Stimulated activated CD4-positive, alpha-beta T cell treated with anti-CD3 and anti-CD28 coated beads, Interleukin-12 subunit alpha, Interleukin-12 subunit beta, amount 100 ng/mL, for 24 hours (primary cell): ENCODE measurements at places on chromosomes 6 and 20.

DNA sequence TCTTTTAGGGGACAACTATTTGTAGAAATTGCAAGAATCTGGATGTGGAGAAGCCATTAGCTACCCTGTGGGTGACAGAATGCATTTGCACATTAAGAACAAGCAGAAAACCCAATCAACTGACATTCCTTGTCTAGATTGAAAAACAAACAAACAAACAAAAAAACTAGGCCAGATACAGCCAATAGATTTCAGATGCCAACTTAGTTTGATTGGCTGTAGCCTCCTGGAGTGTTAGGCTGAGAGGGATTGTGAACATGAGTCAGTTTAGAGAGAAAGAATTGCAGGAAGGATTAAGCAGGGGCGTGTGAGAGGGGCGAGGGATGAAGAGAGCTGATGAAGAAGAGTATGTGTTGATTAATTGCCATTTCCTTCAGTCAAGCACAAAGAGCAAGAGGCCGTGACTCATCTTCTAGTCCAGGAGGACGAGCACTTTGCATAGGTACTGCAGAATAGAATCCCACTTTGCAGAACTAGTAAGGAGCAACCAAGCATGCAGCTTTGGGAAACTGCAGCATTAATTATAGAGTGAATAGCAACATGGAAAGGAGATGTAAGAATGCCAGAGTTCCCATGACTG is 188.0 kb upstream of the RAB32 start:
- DNase-seq, result no peak

GRCh38 chr6:155340464-155341129 is 26.3 kb upstream of the TFB1M start:
- DNase-seq, result no peak

- DNase-seq, result no peak
Observed at GRCh38 chr6:119161438-119161837, 83.0 kb upstream of the FAM184A start.

GRCh38 chr6:76124018-76124417 is 51.6 kb upstream of the IMPG1 start:
- no peak for DNase-seq

DNA sequence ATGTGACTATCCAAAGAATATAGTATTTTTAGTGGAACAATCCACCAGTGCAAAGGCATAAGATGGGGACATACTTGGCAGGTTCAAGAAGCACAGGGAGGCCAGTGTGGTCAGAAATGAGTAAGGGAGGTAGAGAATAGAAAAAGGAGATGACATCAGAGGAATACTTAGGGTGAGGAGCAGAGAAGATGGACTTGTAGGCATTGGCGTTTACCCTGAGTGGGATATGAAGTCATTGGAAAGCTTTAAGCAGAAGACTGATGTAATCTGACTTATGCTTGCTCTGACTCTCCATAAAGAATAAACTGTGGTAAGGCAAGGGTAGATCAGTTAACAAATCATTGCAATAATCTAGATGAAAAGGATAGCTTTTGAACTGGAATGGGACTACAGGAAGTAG is 228.7 kb downstream of the GJA1 start:
- DNase-seq, result no peak

DNA sequence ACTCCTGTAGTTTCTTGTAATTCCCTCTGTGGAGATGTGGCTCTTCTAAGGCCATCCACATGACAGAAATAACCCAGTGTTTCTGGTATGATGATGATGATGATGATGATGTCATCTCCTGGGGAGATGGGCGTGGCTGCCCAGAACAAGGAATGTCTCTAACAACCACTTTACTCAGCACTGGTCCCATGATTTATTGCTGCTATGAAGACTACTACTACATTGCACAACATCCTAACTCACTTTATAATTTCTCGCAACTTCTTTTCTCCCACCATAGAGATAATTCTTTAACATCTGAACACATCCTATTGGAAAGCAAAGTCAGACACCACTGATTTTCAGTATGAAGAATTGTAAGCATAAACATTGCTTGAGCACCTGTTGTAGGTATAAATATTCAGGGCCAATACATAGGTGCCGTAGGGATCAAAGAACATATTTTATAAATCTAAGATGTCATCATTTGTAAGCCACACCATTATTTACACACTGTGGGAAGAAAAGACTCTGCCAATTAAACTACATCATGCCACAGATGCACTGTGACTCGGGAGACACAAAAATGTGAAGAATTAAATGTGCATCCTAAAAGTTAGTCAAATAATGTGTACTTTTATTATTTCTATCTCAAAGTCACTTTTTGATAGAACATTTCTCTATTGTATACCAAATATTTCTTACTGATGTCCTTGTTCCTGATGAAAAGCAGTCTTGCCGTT is 6.4 kb downstream of the TPMT start:
- no peak for DNase-seq

- no peak for DNase-seq
Observed at GRCh38 chr6:105509506-105510331, 106.8 kb upstream of the PREP start.

- DNase-seq, result no peak
Observed at GRCh38 chr6:75094614-75095200, 111.1 kb downstream of the COL12A1 start.

DNA sequence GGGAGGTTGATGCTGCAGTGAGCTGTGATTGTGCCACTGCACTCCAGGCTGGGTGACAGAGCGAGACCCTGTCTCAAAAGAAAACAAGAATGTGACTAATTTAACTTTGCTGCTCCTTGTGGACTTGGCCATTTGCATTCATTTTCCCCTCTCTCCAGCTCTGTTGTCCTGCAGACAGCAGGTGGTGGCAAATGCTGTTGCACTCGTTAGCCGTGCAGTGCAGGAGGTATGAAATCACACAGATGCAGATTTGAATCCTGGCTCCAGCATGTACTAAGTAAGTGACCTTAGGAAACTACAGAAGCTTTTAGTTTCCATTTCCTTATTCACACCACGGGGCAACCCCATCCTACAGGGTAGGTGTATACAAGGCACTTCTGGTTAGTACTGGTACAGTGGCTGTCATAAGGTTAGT is 9.6 kb upstream of the BEND3 start:
- no peak for DNase-seq

GRCh38 chr20:11573507-11573906 is 344.2 kb upstream of the BTBD3 start:
- DNase-seq, result no peak

DNA sequence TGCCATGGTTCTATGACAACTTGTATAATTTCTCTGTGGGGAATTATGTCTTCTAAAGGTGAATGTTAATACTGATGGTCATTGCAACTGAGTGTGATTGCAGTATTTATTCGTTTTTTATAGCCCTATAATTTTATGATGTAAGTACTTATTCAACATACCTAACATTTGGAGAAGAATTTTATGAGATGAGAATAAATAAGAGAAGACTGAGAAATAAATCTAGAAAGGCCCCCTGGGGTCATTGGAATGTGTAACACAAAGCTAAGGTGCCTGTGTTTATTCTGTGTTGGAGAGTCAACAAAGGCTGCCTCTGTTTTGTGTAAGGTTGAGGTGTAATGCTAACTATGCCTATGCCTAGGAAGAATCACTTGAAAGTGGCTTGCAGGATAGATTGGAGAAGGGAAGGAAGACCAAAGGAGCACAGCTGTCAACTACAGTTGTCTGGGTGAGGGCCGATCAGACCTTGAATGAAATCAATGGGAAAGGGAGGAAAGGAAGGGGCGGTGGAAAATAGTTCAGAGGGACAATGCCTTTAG is 1076.7 kb downstream of the KIF16B start:
- no peak for DNase-seq

DNA sequence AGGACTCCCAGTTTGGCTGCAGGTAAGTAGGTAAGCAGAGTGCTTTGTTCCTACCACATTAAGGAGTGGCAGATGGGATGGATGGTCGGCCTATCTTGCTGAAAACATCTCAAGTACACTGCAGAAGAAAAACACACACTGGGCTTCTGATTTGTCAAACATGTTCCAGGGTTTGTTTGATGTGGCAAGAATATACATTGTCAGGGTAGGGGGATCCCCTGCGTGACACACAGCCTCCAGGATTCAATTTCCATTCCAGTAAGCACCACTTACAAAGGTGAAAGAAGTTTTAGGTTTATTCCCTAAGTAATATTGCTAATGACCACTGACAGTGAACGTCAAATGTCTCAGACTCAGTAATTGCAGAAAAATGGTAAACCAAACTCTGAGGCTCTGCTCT is 26.0 kb upstream of the KIF16B start:
- DNase-seq, result no peak

DNA sequence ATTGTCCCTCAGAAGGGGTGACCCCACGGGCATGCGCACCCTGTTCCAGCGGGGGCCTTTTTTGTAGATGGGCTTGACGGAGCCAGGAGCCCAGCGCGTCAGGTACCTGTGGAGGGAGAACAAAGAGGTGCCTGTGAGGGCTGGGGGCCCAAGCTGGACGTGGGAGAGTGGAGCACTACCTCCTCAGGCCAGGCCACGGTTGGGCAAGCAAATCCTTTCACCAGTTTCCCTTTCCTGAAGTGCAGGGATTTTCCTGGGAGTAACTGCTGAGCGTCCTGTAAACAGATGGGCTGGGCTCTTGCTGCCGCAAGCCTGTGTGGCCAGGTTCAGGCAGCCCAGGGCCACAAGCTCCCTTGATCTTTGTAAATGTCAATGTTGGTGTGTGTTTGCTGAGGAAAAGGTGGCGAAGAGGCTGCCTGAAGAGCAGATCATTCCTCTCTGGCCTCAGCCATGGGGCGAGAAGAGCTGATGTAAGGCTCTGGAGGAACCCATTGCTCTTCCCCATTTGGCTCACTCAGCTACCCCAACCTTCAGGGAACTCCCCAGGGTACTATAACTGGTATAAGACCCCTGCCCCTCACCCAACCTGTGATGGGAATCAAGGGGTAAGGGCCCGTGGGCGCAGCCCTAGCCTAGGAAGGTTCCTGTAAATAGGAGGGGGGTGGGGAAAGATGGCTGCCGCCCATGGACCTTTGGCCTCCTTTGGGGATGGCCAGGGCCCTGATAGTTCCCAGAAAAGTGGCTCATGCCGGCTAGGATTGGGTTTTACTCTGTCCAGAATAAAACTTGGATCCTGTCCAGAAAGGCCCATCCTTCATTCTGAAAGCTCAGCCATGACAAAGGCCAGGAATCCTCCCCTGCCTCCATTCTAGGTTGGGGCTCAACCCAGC is 15.5 kb downstream of the MRPS18A start:
- no peak for DNase-seq

- DNase-seq, result no peak
Observed at GRCh38 chr6:152142105-152142504, 334.6 kb downstream of the ESR1 start.

- no peak for DNase-seq
Observed at GRCh38 chr20:20690676-20691476, 21.6 kb downstream of the RALGAPA2 start.

- no peak for DNase-seq
Observed at GRCh38 chr6:139475241-139475640, 100.8 kb upstream of the CITED2 start.

- DNase-seq, result no peak
Observed at GRCh38 chr6:109434456-109434855, 6.0 kb downstream of the PPIL6 start.

GRCh38 chr6:42819803-42820511 is 38.1 kb downstream of the BICRAL start:
- no peak for DNase-seq

DNA sequence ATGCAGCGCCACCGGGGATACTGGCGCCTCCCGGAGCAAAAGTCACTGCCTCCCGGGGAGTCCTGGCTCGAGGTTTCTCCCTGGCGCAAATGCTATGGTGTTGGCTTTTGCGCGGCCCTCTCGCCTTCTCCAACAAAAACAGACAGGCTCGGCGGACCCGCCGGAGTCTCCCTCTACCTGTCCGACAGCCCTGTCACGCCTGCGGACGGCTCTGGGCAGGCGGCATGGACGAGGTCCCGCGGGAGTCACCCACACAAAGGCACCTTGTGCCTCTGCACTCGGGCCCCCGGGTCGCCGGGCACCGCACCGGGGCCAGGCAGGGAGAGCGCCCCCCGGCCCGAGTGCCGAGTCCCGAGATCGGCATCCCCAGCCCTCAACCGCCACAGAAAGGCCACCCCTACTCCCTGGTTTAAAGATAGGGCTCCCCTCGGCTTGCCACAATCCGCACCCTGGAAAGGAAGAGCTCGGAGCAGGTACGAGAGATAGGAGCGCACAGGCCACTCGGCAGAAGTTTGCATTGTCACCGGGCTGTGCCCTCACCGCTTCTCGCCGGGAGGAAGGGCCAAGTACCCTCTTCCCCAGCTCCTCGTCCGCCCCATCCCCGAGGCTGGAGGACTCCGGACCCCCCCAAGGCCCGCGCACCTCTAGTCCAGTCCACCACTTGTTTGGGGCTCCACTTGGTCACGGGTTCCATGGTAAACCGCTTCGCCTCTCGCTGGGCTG is 903 bp downstream of the CNKSR3 start:
- no peak for DNase-seq
